Breast epithelium (tissue), 4 donors: ENCODE measurements at places on chromosomes 13 and 19.

- DNase-seq: peak; percentile 63
Observed at GRCh38 chr13:73059460-73060250, 850 bp downstream of the KLF5 start.

DNA sequence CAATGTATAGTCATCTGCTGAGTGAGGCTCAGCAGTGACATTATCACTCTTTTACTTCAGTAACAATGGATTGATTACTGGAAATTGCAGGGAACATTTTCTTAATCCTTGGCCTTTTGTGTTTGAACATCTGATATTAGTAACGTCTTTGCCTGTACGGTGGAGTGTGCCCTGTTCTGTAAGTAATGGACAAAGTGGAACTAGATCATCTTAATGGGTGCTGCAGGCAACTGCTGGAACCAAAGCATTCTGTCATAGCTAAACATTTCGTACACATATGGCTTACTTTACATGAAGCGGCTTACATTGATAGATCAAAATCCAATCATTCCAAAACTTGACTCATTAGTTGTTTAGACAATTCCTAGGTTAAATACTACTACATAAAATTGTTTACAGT is 114.1 kb downstream of the MYO16 start:
- no peak for DNase-seq

DNA sequence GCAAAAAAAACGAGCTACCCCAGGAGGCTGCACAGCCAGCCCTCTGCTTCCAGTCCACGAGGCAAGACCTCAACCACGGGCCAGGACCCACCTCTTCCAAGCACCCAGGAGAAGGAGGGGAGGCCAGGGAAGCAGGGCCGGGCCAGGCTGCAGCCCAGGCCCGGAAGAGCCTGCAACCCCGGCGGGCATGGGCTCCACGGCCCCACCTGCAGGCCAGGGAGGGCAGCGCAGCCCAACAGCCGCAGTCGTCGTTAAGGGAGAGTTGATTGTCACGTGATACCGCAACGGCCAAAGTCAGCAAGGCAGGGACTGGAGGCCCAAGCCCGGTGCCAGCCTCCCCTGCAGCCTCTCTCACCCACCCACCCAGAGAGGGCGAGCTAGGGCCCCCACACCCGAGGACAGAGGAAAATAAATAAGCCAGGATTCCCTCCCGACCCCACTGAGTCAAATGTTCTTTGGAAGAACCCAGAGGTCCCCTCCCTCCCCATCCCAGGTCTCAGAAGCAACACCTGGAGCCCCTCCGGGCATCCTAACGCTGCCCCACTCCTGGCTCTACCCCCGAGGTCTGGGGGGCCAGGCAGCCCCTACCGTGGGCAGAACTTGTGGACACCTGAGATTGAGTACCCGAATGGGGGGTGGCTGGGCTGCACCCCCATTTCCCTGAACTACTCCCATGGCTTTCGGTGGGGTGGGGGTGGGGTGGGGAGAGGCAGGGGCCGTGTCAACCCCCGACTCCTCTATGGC is 5.2 kb upstream of the REXO1 start:
- peak; percentile 79 for DNase-seq

GRCh38 chr13:112892426-112893206 is 76.4 kb upstream of the MCF2L start:
- DNase-seq: no peak

GRCh38 chr13:48068036-48068435 is 26.9 kb downstream of the MED4 start:
- DNase-seq: no peak

- no peak for DNase-seq
Observed at GRCh38 chr19:1302533-1303239, 17.0 kb downstream of the EFNA2 start.

DNA sequence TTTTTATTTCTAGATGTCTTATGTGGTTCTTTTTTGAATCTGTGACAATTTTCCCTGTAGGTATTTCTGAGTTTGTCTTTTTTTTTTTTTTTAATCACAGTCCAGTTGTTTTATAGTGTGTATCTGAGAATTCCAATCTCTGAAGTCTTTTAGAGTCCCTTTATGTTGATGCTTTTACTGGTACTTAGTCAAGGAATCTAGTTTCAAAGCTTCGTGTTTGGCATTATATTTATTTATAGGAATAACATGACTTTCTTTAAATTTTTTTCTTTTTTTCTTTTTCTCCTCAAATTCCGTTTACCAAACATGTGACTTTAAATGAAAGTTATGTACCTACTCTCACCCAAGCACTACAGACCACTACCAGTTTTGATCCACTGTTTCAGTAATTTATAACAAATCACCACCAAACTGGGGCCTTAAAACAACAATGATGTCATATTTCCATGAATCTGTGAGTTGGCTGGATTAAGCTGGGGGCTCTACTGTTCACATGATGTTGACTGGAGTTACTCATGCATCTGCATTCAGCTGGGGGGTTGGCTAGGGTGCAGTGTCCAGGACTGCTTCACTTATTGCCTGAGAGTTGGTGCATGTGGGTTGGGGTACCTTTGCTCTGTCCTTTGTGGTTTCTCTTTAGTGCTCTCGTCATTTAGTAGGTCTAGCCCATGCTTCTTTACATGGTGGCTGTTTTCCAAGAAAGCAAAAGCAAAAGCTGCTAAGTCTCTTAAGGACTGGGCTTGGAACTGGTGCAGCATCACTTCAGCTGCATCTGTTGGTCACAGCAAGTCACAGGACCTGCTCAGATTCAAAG is 22.3 kb downstream of the KCTD4 start:
- no peak for DNase-seq

GRCh38 chr19:52391135-52391534 is 6.5 kb upstream of the ZNF528 start:
- DNase-seq: no peak

GRCh38 chr19:1451916-1452801 is 2.2 kb downstream of the APC2 start:
- no peak for DNase-seq

- DNase-seq: no peak
Observed at GRCh38 chr19:34189917-34190425, 17.7 kb downstream of the LSM14A start.

GRCh38 chr13:98293103-98293502 is 116.0 kb upstream of the RNF113B start:
- peak; percentile 57 for DNase-seq

DNA sequence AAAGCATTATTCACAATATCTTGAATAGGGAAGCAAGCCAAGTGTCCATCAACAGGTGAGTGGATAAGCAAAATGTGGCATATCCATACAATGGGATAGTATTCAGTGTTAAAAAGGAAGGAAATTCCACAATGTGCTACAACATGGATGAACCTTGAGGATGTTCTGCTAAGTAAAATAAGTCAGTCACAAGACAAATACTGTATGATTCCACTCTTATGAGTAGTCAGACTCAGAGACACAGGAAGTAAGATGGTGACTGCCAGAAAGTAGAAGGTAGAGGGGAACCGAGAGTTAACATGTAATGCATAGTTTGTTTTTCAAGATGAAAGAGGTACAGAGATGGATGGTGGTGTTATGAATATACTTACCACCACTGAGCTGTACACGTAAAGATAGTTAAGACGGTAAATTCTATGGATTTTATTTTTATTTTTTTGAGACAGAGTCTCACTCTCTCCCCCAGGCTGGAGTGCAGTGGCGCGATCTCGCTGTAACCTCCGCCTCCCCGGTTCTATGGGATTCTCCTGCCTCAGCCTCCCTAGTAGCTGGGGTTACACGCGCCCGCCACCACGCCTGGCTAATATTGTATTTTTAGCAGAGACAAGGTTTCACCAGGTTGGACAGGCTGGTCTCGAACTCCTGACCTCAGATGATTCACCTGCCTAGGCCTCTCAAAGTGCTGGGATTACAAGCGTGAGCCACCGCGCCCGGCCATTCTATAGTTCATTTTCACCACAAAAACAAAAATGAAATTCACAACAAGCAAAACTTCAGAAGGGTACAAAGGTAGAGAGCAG is 1.0 kb upstream of the CHAMP1 start:
- no peak for DNase-seq

DNA sequence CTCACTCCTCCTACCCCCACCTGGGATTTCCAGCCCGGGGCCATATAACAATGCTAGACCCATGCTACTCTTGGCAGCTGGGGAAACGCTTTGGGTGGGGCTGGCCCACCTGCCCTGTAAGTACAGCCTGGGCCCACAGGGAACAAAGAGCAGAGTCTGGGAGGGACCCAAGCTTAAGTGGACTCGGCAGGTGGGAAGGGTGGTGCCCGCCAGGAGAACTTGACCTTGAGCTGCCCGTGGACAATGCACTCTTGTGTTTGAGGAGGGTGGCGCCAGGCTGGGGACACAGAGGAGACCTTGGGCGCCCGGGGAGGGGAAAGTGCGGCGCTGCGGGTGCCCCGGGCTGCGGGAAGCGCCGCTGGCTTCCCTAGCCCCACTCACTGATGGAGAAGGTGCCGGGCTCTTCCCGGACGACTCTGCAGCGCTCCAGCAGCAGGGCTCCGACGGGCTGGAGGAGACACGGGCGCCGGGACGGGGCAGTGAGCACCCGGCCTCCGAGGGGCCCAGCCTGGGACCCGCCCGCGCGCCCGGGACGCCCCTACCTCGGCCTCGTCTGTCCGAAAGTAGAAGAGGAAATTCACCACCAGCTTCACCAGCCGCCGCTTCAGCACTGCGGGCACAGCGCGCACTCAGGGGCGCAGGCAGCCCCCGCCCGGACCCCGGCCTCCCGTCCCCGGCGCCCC is 607 bp downstream of the PLEKHJ1 start:
- no peak for DNase-seq

- DNase-seq: no peak
Observed at GRCh38 chr19:45881909-45882528, 3.9 kb downstream of the IRF2BP1 start.

DNA sequence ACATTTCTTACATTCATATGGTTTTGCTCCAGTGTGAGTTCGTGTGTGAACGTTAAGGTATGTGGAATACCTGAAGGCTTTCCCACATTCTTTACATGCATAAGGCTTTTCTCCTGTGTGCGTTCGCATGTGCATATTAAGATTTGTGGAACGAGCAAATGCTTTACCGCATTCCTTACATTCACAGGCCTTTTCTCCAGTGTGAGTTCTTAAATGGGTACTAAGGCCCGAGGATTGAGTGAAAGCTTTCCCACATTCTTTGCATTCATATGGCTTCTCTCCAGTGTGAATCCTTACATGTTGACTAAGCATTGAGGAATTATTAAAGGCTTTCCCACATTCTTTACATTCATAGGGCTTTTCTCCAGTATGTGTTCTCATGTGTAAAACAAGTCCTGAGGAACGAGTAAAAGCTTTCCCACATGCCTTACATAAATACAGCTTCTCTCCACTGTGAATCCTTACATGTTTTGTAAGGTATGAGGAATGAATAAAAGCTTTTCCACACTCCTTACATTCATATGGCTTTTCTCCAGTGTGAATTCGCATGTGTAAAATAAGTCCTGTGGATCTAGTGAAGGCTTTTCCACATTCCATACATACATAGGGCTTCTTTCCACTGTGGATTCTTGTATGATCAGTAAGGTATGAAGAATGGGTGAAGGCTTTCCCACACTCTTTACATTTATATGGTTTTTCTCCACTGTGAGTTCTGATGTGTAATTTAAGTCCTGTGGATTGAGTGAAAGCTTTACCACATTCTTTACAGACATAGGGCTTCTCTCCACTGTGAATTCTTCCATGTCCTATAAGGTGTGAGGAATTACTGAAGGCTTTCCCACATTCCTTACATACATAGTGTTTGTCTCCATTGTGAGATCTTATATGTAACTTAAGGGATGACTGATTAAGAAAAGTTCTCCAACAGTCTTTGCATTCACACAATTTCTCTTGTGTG is 10.7 kb downstream of the ZNF846 start:
- no peak for DNase-seq

GRCh38 chr13:84867246-84867645 is 932.0 kb downstream of the SLITRK6 start:
- no peak for DNase-seq

- DNase-seq: no peak
Observed at GRCh38 chr13:33296793-33297425, 11.4 kb upstream of the STARD13 start.

GRCh38 chr19:55186080-55186479 is 6.0 kb upstream of the SYT5 start:
- DNase-seq: no peak

DNA sequence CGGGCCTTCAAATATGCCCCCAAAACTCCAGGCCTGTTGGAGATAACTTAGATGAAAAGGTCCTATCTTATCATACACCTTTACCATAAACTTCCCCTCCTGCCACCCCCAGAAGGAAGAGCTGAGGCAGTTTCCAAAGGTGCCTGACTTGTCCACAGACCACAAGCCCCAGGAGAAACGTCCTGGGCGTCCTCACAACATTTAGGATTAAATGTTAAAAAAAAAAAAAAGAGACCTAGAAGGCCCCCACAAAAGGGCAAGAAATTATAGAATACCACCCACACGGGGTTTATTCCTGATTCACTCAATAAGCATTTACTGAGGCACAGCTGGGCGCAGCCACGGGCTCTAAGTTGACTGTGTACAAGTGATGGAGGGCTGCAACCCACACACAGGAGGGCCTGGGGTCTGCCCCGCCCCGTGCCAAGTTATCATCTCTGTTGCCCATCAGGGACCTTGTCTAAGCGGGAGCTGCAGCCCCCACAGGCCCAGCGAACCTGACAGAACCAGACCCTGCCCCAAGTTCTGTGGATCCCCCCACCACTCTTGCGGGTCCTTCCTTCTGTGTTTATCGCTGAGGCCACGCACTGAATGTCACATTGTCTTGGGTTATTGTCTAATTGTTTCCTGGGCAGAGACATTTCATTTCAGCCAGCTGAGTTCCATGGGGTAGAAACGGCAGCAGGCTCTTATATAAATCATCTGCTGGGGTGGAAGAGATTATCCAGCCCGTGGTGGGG is 83.0 kb upstream of the TM9SF2 start:
- no peak for DNase-seq

- DNase-seq: no peak
Observed at GRCh38 chr13:61696676-61697075, 281.0 kb upstream of the PCDH20 start.

GRCh38 chr13:60981407-60981806 is 434.2 kb downstream of the PCDH20 start:
- DNase-seq: no peak

GRCh38 chr13:112679381-112679780 is 10.5 kb upstream of the ATP11A start:
- DNase-seq: no peak

DNA sequence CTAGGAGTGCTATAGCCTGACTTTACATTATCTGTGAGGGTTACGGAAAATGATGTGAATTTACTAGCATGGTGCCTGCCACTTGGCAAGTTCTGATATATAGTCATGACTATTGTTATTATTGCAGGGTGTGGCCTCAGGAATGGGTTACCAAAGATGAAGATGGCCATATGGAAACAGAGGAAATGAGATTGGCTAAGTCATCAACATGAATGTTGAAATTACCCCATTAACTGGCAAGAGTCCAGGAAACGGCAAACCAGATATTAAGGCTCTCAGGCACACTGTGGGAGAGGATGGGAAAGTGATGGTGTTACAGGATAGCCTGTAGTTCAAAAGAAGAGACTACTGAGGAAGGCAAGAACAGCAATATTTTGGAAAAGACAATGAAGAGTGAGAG is 183.3 kb downstream of the KCNRG start:
- no peak for DNase-seq

GRCh38 chr19:10687518-10688288 is 13.5 kb upstream of the QTRT1 start:
- DNase-seq: no peak

- DNase-seq: no peak
Observed at GRCh38 chr13:33108620-33109019, 92.4 kb downstream of the KL start.

- DNase-seq: no peak
Observed at GRCh38 chr13:54402495-54402894, 1373.9 kb downstream of the OLFM4 start.

- no peak for DNase-seq
Observed at GRCh38 chr19:7393459-7393858, 44.7 kb downstream of the ARHGEF18 start.

GRCh38 chr19:1258707-1259205 is 10.4 kb downstream of the MIDN start:
- no peak for DNase-seq
